ENCODE measurements at places on chromosomes 5 and 9. TPM values are rescaled to one million over a fixed set of nuclear protein-coding genes. Genes with fewer than 3 reads are reported as not detected.

The CCL27 gene
- not detected for total RNA-seq

The FGD3 gene
- 1.8 TPM for total RNA-seq

The KIF4B gene
- total RNA-seq: not detected

The PTPN3 gene
- total RNA-seq: 26.7 TPM

The MELK gene
- total RNA-seq: 11.9 TPM

The PCDHB16 gene
- total RNA-seq: 0.17 TPM

The FBXL7 gene
- 3.0 TPM for total RNA-seq

The PCDHA9 gene
- 0.19 TPM for total RNA-seq

GRCh38 chr9:38178237-38178636, 109.2 kb upstream of the SHB start:
- no peaks in the 10 kb centered on the region for H3K4me1 ChIP-seq
- no peak for DNase-seq
- no peaks in the 10 kb centered on the region for H3K27me3 ChIP-seq
- H3K27ac ChIP-seq: no peak overlapping the region

DNA sequence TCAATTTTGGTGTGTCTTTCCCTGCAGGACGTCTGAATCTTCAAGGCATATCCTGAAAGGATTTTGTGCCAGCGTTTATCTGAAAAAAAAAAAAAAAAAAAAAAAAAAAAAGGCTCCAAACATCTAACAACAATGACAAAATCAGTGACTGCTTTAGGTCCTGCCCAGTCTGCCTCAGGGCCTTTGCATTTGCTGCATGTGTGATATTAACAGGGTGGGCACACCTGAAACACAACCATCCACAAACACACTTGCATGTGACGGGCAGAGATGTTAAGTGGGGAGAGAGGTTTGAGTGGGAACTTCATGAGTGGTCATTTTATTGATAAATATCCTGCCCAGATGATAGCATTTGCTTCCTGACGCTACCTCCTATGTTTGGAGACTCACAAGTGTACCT, 82.4 kb upstream of the SAP30L start:
- no peaks in the 10 kb centered on the region for H3K4me1 ChIP-seq
- H3K36me3 ChIP-seq: no peaks in the 10 kb centered on the region

- H3K4me3 ChIP-seq: no peak overlapping the region
- no peak for DNase-seq
These were observed 68.3 kb downstream of the FGF1 start for GRCh38 chr5:142617416-142618129.

GRCh38 chr9:37745970-37746369, 7.6 kb upstream of the TRMT10B start:
- H3K4me3 ChIP-seq: no peak overlapping the region
- no peaks in the 10 kb centered on the region for H3K36me3 ChIP-seq
- no peak for DNase-seq
- no peak overlapping the region for H3K27ac ChIP-seq
- no peaks in the 10 kb centered on the region for H3K27me3 ChIP-seq

- H3K36me3 ChIP-seq: no peaks in the 10 kb centered on the region
- no peaks in the 10 kb centered on the region for H3K27me3 ChIP-seq
- H3K4me1 ChIP-seq: no peaks in the 10 kb centered on the region
- no peak for DNase-seq
- no peak overlapping the region for H3K4me3 ChIP-seq
- no peak overlapping the region for H3K27ac ChIP-seq
These were observed 102.6 kb upstream of the TBC1D2 start for GRCh38 chr9:98357921-98358535.

DNA sequence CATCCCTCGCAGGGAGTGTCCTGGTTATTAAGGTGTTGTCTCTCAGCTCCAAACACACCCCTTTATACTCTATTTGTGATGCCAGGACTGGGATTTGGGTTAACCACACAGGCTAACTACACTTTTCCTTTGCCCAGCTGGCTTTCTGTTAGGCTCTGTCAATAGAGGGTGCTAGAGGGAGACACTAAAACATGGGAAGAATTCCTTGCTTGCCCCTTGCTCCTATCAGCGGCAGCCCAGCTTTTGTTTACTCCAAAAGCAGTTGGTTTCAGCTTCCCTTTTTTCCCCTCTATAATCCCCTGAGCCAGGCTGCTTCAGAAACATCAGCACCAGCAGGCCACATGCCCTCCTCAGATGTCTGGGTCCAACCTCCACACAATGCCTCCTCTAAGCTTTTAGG, 297.1 kb downstream of the KCTD16 start:
- H3K27ac ChIP-seq: no peak overlapping the region
- DNase-seq: peak; percentile 19
- H3K36me3 ChIP-seq: no peaks in the 10 kb centered on the region
- H3K27me3 ChIP-seq: no peaks in the 10 kb centered on the region
- H3K4me1 ChIP-seq: no peaks in the 10 kb centered on the region

DNA sequence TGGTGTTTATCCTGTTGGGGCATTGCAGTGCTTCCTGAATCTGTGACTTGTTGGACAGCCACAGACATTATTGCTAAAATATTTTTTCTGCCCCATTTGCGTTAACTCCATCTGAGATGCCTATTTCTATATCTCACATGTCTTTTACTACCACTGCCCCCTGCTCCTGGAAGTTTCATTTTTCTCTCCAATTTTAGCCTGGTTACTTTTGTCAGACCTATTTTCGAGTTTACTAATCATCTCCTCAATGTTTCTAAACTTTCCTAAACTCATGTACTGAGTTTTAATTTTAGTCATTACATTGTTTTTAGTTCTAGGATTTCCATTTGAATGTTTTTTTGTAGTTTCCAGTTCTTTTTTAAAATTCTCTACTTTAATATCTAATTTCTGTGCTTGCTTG, 17.6 kb downstream of the HAPLN1 start:
- no peaks in the 10 kb centered on the region for H3K27me3 ChIP-seq
- H3K27ac ChIP-seq: no peak overlapping the region
- H3K4me3 ChIP-seq: no peak overlapping the region
- DNase-seq: no peak
- H3K36me3 ChIP-seq: no peaks in the 10 kb centered on the region
- H3K4me1 ChIP-seq: no peaks in the 10 kb centered on the region

GRCh38 chr5:140734354-140734753, 34.1 kb downstream of the ZMAT2 start:
- DNase-seq: no peak
- H3K4me1 ChIP-seq: no peaks in the 10 kb centered on the region
- H3K27me3 ChIP-seq: peaks cover 5% of the 10 kb centered on the region
- H3K4me3 ChIP-seq: no peak overlapping the region
- no peak overlapping the region for H3K27ac ChIP-seq
- H3K36me3 ChIP-seq: no peaks in the 10 kb centered on the region

DNA sequence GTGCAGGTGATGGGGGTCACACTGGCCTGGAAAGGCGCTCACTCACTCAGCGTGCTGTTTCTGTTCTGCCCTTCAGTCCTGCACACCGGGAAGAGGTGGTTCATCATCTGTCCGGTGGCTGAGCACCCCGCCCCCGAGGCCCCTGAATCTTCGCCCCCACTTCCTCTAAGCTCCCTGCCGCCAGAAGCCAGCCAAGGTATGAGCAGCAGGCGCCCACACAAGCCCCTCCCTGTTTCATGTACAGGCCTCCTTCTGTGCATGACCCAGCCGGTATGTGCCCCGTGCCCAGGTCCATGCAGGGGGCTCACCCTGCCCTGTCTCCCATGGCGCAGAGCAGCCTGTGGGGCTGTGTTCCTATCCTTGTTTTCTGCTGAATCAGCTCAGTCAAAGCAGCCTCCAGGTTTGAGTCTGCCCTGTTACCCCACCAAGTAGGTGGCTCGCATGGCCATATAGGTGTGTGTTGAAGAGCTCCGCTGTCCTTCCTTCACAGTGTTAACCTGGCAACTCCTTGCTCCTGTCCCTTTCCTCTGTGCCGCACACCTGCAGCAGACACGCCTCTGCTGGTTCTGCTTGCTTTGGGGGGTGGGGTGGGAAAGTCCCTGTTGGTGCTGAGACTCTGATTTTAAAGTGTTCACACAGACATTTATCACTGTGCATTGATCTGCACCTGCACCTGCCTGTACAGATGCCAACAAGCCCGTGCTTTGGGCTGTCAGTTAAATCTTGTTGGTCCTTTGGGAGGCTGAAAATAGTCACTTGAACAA, 84.8 kb downstream of the WNK2 start:
- peaks cover 8% of the 10 kb centered on the region for H3K4me1 ChIP-seq
- no peaks in the 10 kb centered on the region for H3K27me3 ChIP-seq
- H3K36me3 ChIP-seq: no peaks in the 10 kb centered on the region
- peak; percentile 87 for DNase-seq
- no peak overlapping the region for H3K4me3 ChIP-seq

- H3K4me1 ChIP-seq: no peaks in the 10 kb centered on the region
- H3K4me3 ChIP-seq: no peak overlapping the region
- DNase-seq: no peak
- H3K27me3 ChIP-seq: no peaks in the 10 kb centered on the region
- no peak overlapping the region for H3K27ac ChIP-seq
- H3K36me3 ChIP-seq: no peaks in the 10 kb centered on the region
These were observed 64.0 kb upstream of the PPP1R26 start for GRCh38 chr9:135415586-135415985.

DNA sequence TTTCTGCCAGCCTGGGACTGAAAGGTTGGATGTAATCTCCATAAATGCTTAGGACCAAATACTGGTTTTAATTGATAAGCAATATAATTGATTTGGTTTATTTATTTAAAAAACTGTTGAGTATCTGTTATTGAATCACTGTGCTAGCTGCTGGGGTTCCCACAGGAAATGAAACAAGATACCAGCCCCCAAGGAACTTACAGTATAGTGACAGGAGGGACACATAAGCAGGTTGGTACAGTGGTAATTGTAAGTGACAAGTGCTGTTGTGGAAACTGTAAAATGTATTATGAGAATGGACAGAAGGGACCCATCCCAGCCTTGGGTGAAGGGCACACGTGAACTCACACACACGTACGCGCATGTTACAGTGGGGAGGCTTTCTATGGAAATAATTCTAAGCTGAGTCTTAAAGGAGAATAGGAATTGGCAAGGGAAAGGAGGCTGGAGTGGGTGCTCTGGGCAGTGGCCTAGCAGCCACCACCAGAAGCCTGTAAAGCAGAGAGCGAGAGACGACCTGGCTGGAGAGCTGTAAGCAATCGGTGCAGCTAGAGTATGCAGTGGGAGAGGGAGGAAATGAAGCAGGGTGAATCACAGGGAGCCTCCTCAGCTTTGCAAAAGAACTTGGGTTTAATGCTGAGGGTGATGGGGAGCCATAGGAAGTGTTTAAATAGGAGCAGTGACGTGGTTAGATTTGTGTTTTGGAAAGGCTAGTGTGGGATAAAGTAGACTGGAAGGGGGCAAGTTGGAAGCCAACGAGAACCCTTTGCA, 39.3 kb downstream of the GLRA1 start:
- no peaks in the 10 kb centered on the region for H3K27me3 ChIP-seq
- H3K4me1 ChIP-seq: no peaks in the 10 kb centered on the region
- no peak for DNase-seq
- no peak overlapping the region for H3K27ac ChIP-seq

DNA sequence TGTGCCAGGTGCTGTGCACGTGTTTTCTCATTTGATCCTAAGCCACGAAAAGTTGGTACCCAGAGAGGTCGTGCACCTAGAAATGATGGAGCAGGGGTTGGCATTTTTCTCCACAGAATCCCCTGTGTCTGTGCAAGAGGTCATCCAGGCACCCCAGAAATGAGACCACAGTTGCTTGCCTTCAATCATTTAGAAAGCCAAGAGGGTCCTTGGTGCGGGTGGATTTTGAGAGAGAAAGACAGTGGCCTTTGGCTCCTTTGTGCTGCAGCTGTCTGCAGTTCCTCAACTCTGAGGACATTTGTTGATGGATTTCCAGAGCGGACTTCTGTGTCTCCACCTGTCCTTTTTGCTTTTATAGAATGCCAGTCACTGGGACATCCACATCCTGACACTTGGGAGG, 33.8 kb upstream of the SPRY4 start:
- no peaks in the 10 kb centered on the region for H3K27me3 ChIP-seq
- H3K4me3 ChIP-seq: no peak overlapping the region
- H3K36me3 ChIP-seq: no peaks in the 10 kb centered on the region
- H3K27ac ChIP-seq: no peak overlapping the region

DNA sequence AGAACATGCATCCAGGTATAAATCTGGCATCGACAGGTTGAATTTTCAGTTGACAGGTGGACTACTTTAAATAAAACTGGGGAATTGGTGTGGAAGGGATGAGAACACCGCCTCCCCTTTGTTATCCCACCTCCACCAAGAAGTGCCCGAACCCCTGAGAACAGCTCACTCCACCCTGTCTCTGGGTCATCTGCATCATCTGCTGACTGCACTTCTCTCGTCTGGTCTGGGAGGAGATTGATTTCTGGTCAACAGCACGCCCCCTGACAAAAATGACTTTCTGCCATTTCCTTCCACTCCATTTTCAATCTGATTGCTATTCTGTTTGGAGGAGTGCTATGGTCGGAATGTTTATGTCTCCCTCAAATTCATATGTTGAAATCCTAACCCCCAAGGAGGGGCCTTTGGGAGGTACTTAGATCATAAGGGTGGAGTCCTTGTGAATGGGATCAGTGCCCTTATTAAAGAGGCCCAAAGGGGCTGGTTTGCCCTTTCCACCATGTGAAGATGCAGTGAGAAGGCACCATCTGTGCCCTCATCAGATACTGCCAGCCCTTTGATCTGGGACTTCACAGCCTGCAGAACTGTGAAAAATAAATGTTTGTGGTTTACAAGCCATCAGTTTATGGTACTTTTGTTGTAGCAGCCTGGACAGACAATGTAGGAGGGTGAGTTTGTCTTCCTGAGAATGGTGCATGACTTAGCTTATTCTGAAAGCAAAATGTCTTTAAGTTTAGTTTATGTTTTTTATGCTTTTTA, 145.7 kb downstream of the EGFLAM start:
- no peaks in the 10 kb centered on the region for H3K36me3 ChIP-seq
- no peak for DNase-seq
- no peak overlapping the region for H3K4me3 ChIP-seq
- H3K27me3 ChIP-seq: no peaks in the 10 kb centered on the region

DNA sequence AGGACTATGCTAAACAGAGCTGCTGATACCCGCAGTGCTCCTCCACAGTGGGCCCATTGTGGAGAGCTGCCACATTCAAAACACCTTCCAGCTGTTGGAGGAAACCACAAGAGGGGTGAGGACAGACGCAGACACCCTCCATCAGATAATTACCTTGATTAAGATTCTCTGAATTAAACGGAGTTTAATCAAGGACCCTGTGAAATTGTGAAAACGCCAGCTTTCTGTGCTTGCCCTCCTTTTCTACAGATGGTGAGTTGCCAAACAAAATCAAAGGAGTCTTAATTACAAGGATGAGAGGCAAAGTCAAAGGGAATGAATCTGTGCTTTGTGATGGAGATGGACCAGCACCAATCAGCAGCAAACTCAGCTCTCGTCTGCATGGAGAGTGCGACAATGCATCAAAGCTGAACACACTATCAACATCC, 596.1 kb downstream of the ELAVL2 start:
- DNase-seq: no peak
- no peak overlapping the region for H3K4me3 ChIP-seq
- no peaks in the 10 kb centered on the region for H3K27me3 ChIP-seq
- H3K36me3 ChIP-seq: no peaks in the 10 kb centered on the region
- H3K27ac ChIP-seq: no peak overlapping the region

- no peaks in the 10 kb centered on the region for H3K27me3 ChIP-seq
- no peak overlapping the region for H3K27ac ChIP-seq
- no peaks in the 10 kb centered on the region for H3K4me1 ChIP-seq
- no peak for DNase-seq
- H3K4me3 ChIP-seq: no peak overlapping the region
These were observed 31.6 kb downstream of the ABLIM3 start for GRCh38 chr5:149172709-149173505.

- H3K27ac ChIP-seq: peak overlapping the region; percentile 54
- no peak for DNase-seq
- no peaks in the 10 kb centered on the region for H3K36me3 ChIP-seq
- no peak overlapping the region for H3K4me3 ChIP-seq
- H3K27me3 ChIP-seq: no peaks in the 10 kb centered on the region
These were observed 9.1 kb downstream of the LURAP1L start for GRCh38 chr9:12783767-12784460.

All from colonic mucosa (tissue), 4 donors.